ENCODE measurements at places on chromosomes 4 and X.
A peak's percentile ranks its signal among the peaks of the same experiment; 100 is the strongest.

DNA sequence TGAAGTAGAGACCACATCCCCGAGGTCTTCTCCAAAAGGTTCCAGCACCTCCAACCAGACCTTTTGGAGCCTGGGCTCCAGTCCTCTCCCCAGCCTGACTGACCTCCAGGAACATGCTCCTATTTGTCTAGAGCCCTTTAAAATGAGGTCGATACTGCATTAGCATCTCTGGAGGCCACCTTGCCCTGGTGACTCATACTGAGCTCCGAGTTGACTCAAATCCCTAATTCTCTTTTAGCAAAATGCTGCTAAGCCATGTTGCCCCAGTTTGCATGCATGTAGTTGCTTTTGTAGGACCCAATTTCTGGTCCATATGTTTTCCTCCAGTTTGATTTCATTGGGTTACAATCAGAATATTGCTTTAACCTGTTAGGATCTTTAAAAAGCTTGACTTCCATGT lies 43.5 kb upstream of the CITED1 start:
- DNase-seq, result no peak

DNA sequence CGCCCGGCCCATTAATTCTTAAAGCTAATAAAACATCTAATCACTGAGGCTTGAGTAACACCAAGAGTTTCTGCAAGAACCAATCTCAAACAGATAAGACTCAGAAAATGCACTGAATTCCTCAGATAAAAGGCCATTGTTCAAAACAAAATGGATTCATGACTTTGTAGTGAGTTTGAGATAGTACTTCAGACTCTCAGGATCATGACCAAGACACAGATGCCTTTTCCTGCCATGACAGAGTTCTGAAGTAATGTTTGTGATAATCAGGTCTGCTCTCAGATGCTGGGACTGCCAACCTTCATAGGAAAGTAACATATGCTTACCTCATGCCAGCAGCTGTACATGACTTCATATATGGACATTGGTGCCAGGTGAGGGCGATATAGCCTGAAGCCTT lies 54.6 kb downstream of the NIPAL1 start:
- no peak for DNase-seq

DNA sequence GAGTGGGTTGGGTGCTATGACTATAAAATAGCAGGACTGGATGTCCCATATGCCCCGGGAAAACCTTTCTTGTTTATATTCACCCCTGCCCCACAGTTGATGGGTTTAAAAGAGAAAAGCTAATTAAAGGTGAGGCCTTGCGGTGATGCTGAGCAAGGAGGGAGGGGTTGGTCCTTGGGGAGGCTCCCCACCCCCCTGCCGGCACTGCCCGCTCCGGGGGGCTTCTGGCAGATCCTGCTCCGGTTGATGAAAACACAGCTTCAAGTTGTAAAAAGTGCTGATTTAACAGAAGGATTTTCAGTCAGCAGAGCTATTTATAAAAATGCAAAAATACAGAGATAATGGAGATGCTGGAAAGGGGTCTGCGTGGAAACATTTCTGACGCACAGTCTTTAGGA lies 68.6 kb downstream of the MTMR1 start:
- no peak for DNase-seq

- DNase-seq, result no peak
Measured at GRCh38 chr4:13534344-13535063, 9.8 kb downstream of the NKX3-2 start.

GRCh38 chr4:113756005-113756410 lies 5.5 kb downstream of the CAMK2D start:
- DNase-seq, result peak; percentile 35

DNA sequence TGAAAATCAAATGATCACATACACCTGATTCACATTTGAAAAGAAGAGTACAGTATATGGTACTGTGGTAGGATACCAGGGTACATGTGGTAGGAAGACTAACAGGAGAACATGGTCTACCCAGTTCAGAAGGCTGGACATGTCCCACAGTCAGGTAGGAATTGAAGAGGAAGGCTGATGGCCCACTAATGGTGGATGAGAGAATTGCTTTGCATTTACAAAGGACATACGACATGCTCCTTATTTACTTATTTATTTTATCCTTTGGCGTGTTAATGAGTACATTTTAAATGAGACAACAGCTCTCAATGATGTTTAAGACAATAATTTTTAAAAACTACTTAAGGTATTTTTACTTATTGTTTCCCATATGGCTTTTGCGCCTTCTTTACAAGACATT lies 106.7 kb upstream of the BMP2K start:
- no peak for DNase-seq

- no peak for DNase-seq
Measured at GRCh38 chr4:158016511-158016910, 156.3 kb downstream of the GASK1B start.

Data from SW 1271 (cell line).